Left kidney (tissue), 8 donors: ENCODE measurements at places on chromosomes 11 and 22. TPM values are rescaled to one million over a fixed set of nuclear protein-coding genes. Genes with fewer than 3 reads are reported as not detected.

Gene BACE1-AS
- 29.2 TPM for polyA plus RNA-seq

GRCh38 chr11:13335319-13335718 lies 57.7 kb downstream of the BMAL1 start:
- peak; percentile 40 for DNase-seq

DNA sequence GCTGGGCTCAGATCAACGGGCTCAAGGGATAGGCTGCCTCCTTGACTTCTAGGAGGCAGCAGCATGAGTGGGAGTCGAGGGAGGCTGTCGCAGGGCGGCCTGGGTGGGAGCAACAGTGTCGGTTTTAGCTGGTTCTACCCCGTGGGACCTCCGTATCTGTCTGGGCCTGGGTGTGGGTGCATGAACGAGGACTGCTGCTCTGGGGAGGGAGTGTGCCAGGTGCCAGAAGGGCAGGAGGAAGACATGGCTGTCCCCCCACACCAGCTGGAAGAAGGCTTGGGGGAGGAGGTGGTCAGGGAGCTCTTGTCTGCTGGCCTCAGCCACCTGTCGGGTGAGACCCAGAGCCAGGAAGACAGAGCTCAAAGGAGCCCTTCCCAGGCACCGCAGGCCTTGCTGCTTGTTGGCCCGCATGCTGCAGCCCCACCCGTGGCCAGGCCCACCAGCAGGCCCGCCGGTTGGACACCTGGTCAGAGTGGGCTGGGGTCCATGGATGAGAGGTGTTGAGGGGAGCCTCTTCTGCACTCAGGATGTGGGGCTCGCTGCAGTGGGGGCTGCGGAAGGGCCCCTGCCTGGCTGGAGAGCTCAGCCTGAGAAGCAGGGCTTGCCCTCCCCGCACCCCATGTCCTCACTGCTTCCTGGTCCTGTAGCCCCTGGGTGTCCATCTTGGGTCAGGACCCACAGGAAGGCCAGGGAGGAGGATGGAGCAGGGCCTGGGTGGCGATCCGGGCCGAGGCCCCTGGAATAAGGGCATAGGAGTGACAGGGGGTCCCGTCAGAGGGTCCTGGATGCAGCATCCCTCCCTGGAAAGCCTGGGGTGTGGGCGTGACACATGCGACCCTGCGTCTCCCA lies 3.4 kb downstream of the CEND1 start:
- no peak for DNase-seq

DNA sequence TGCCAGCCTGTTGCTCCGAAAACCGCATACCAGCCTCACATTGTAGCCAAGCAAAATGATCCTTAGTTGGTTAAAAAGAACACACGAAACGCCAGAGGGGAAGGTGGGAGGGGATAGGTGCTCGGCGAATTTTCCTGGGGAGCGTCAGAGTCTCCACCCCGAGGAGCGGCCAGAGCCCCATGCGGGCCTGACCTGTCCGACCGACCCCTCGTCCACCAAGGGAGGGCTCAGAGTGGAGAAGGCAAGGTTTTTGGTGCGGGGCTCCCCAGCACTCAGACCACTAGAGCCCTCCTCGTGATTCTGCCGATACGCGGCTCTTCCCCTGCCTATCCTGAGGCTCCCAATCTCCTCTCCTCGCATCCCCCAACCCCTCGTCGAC lies 39.6 kb downstream of the DIXDC1 start:
- DNase-seq = no peak

DNA sequence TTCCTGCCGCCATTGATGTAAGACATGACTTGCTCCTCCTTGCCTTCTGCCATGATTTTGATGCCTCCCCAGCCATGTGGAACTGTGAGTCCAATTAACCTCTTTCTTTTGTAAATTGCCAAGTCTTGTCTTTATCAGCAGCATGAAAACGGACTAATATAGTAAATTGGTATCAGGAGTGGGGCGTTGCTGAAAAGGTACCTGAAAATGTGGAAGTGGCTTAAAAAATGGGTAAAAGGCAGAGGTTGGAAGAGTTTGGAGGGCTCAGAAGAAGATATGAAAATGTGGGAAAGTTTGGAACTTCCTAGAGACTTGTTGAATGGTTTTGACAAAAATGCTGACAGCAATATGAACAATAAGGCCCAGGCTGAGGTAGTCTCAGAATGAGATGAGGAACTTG lies 89.7 kb downstream of the RSF1 start:
- no peak for DNase-seq

- no peak for DNase-seq
These were observed 37.8 kb downstream of the SCN3B start for GRCh38 chr11:123616505-123617198.

DNA sequence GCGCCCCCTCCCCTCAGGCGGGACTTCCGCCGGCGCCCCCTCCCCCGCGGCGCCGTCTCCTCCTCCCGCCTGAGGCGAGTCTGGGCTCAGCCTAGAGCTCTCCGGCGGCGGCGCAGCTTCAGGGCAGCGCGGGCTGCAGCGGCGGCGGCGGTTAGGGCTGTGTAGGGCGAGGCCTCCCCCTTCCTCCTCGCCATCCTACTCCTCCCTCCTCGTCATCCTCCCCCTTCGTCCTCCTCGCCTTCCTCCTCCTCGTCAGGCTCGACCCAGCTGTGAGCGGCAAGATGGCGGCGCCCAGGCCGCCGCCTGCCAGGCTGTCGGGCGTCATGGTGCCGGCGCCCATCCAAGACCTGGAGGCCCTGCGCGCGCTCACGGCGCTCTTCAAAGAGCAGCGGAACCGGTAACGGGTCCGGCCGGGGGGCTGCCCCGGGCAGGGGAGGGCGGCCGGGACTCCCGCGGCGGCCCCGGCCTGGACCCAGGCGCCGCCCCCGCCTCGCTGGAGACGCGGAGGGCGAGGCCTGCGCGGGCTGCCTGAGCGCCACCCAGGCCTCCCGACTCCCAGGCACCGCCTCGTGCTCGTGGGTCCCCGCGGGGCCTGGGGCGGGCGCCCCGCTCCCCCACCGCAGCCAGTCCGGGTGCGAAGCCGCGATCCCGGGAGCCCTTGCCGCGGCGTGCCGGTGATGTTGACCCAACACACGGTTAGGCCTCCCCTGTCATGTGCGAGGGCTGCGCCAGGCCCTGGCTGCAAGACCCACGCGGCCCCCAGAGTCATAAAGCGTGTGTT lies at the start of gene ATXN10:
ATXN10 (plus strand) TSS at position 52 of the 781 bp plus-strand sequence; CDS start at position 282, 230 bp downstream.
- DNase-seq = peak; percentile 85

DNA sequence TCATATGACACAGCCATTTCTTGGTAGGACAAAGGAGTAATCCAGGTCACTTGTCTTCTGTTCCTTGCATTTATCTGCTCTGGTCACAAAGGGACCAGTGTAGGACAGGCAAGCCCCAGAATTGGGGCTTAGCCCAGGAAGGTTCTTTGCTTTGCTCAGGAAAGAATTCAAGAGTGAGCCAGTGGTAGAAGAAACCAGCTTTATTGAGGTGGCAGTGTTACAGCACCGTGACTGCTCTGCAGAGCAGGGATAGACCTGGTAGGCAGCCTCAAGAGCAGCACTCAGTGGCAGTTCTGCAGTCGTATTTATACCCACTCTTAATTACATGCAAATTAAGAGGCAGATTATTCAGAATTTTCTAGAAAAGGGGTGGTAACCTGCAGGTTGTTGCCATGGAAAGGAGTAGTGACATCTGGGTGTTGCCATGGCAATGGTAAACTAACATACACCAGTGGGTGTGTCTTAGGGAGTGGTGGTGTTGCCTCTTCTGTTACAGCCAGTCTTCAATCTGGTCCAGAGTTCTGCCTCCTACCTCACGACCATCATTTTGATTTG lies 84.9 kb upstream of the RAB1B start:
- DNase-seq = no peak

GRCh38 chr22:44658311-44658953 lies 43.6 kb upstream of the PRR5 start:
- no peak for DNase-seq

GRCh38 chr11:35483131-35483820 lies 42.1 kb downstream of the PAMR1 start:
- DNase-seq = no peak
